ENCODE measurements at places on chromosomes 12 and 14. TPM values are rescaled to one million over a fixed set of nuclear protein-coding genes. Genes with fewer than 3 reads are reported as not detected.

Gene RASSF9
- polyA plus RNA-seq: 0.06 TPM

Gene LHX5
- polyA plus RNA-seq: not detected

Gene CLECL1
- not detected for polyA plus RNA-seq

Gene SELPLG
- 9.8 TPM for polyA plus RNA-seq

Gene RFLNA
- polyA plus RNA-seq: not detected

DNA sequence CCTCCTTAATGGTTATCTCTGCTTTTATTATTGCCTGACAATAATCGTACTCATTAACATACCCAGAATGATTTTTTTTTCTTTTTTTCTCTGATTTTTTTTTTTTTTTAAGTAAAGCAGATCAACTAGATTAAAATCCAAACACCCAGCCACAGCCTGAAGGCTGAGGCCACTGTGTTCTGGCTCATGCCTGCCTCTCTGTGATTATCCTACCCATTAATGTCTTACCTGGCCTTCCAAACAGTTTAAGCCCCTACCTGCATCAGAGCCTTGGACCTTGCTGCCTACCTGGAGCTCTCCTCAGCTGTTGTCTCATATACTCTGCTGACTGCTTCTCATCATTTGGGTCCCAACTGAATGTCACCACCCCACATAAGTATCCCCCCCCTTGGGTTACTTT lies 6.8 kb upstream of the TMED10 start:
- DNase-seq: no peak

GRCh38 chr12:4786795-4787194 lies 66.6 kb downstream of the GALNT8 start:
- no peak for DNase-seq

GRCh38 chr12:116492703-116493324 lies 66.4 kb upstream of the MAP1LC3B2 start:
- no peak for DNase-seq

- DNase-seq: no peak
These were observed 67.0 kb downstream of the PRMT8 start for GRCh38 chr12:3557791-3558620.

GRCh38 chr12:25639406-25639805 lies 86.3 kb upstream of the LMNTD1 start:
- DNase-seq: no peak

Measured in AG04450 (cell line).